ENCODE measurements at places on chromosomes 3 and 15.

- no peak for DNase-seq
Measured at GRCh38 chr15:70087708-70088352, 9.9 kb downstream of the TLE3 start.

- DNase-seq: no peak
Measured at GRCh38 chr3:174408310-174408709, 450.8 kb upstream of the NAALADL2 start.

DNA sequence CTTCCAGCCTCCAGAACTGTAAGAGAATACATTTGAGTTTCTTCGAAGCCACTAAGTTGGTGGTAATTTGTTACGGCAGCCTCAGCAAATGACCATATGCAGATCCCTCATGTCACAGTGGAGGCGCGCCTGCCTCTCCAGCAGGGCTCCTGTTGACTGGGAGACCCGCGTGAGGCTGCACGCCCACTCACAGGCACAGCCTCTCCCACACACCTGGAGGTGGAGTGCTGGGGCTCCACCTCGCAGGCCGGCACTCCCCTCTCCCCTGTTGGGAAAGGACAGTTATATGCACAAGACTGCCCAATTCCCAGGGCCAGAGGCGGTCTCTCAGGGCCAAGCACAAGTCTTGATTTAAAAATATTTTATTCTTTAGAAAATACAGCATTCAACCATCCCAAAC, 2.8 kb upstream of the TLR9 start:
- DNase-seq: no peak

DNA sequence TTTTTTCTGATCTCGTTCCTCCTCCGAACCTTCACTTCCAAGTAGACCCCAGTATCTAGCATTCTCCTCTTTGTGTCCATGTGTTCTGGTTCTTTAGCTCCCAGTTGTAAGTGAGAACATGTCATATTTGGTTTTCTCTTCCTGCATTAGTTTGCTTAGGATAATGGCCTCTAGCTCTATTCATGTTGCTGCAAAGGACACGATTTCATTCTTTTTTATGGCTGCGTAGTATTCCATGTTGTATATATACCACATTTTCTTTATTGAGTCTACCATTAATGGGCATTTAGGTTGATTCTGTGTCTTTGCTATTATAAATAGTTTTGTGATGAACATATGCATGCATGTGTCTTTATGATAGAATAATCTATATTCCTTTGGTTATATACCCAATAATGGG, 30.2 kb upstream of the MME start:
- no peak for DNase-seq

- DNase-seq: no peak
Measured at GRCh38 chr15:48761393-48762158, 49.3 kb downstream of the CEP152 start.

DNA sequence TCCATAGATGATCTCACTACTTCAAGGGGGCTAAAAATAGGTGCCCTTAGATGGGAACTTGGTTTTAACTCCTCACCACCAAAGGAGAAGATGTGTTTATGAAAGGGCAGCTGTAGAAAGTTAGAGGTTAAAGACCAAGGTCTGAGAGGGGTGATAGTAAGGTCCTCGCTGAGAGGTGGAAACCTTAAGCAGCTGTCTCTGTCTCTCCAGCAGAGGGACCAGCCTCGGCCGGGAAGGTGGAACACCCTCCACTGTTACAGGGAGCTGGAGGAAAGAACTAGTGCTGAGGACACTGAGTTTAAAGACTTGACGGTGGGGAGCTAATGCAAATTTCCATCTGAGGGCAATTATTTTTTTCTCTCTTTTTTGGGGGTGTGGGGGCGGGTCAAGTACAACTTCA, 8.9 kb upstream of the RLBP1 start:
- DNase-seq: no peak

DNA sequence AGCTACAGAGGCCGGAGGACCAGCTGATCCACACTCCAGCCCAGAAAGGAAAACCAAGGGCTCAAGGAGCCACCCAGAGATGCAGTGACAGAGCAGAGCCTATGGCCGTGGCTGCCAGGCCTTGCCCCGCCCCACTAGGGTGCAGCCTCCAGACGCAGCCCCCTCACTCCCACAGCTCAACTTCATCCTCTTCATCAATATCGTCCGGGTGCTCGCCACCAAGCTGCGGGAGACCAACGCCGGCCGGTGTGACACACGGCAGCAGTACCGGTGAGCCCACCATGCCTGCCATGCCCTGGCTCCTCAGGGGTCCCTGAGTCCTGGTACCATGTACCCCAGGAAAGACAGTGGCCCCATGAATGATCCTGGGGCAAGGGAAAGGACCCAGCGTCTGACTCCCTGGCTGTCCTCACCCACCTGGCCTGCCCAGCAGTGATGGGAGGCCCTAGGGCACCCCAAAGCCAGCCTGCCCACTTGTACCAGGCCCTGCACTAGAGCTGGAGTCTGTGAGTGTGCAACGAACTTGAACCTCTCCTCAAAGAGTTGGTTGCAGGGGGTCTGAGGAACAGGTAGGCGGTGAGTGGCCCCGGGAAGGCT, 24.2 kb downstream of the PTH1R start:
- DNase-seq: no peak

DNA sequence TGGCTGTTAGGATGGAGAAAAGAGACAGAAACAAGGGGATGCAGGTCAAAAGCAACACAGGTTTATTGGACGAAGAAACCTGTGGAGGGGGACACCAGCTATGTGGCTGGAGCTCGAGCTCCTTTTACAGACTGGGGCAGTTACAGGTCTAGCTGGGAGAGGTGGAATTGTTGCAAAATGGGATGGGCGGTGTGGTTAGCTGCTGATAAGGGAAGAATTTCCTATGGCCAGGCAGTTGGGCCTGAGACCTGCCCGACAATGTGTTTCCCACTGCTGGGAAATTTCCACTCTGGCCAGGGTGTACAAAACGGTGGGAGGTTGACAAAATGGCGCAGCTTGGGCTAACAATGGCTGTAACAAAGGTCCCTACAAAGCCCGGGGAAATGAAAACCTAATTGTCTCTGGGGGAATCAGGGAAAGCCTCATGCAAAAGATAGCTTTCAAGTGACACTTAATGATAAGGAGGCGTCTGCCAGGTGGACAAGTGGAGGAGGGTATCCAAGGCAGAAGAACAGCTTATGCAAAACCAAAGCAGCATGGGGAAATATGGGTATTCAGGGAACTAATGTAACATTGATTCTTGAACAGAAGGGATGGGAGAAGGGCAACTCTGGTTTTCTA, 137.4 kb upstream of the SGO1 start:
- no peak for DNase-seq

- DNase-seq: no peak
Measured at GRCh38 chr3:188360364-188360881, 206.5 kb downstream of the LPP start.

DNA sequence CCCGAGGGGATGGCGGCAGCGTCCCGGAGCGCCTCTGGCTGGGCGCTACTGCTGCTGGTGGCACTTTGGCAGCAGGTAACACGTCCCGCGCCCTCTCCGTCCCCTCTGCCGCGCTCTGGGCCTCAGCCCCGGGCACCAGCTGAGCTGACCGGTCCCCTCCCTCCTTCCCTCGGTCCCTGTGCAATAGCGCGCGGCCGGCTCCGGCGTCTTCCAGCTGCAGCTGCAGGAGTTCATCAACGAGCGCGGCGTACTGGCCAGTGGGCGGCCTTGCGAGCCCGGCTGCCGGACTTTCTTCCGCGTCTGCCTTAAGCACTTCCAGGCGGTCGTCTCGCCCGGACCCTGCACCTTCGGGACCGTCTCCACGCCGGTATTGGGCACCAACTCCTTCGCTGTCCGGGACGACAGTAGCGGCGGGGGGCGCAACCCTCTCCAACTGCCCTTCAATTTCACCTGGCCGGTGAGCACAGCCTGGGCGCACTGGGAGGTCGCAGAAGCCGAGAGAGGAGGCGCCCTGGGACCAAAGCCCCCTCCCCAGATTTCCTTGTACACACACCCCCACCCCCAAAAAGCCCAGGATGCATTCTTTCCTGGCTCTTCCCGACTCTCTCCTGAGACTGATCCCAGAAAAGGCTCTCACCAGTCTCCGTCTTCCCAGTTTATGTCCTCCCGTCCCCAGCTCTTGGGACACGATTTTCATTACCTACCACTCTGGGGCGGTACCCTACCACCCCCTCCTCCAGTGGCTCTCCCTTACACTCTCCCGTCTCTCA, 705 bp downstream of the DLL4 start:
- DNase-seq: no peak

- no peak for DNase-seq
Measured at GRCh38 chr3:40200692-40201316, 108.7 kb upstream of the EIF1B start.

- DNase-seq: no peak
Measured at GRCh38 chr3:36695769-36696137, 68.6 kb downstream of the DCLK3 start.

- no peak for DNase-seq
Measured at GRCh38 chr3:57958642-57959422, 49.4 kb upstream of the FLNB start.

- no peak for DNase-seq
Measured at GRCh38 chr15:99361545-99362185, 110.4 kb downstream of the LRRC28 start.

DNA sequence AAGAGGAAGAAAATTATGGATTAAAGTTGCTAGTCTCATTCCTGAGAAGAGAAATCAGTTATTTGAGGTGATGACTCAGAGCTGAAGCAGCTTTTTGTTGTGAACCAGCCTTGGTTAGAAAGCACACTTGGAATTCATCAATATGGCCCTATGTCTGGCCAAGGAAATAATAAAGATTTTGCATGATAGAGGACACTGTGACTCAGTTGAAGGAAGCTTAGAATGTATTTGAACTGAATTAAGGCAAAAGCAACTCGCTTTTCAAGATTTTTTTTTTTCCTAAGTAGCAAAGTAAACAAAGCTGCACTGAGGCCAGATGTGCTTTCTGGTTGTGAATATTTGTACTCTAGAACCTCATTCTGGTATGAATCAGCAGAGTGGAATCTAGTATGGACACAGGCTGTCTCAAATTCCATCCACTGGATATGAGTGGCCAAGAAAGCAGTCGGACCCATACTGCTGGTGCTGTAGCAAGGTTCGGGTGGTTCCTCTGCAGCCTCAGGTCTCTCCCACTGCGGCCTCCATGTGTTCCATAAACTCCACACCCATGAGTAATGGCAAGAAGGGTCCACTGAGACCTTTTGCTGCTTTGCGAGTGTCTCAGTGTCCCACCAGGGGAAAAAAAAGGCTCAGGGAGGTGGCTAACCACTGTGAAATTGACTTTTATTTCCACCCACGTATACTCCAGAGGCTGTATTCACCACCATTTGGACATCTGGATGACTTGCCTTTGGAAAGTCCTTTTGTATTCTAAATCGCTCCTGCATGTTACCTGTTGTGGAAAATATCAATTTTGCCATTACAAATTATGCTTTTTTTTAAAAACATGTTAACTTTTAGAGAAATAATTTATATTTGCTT, 53.1 kb downstream of the TGFBR2 start:
- DNase-seq: no peak

DNA sequence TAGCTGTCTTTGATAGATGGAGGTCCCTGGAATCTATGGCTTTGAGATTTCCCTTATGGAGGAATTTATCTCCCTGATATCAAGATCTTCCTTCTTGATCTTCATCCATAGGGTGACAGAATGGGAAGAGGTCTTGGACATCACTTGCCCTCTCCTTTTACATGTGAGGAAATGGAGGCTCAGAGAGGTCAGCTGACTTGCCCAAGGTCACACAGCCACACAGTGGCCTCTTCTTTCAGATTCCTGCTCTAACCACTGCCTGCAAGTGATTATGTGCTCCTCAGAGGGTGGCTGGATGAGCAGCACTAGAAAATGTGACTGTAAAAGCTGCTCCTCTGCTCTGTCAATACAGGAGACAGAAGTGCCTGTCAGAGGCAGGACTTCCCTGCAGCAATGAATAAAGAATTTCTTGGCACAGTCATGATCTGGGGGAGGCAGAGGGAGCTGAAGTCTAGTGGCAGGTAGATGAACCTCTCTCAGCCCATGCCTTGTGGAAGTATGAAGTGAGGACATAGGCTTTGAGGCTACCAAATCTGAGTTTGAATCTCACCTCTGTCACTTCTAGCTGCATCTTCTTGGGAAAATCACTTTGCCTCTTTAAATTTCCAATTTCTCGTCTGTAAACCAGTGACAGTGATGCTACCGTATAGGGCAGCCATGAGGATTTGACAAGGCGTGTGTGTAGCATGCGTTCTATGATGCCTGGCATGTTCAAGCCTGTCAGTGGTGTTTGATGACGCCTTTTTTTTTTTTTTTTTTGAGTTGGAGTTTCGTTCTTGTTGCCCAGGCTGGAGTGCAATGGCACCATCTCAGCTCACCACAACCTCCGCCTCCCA, 12.0 kb downstream of the SSUH2 start:
- DNase-seq: no peak

DNA sequence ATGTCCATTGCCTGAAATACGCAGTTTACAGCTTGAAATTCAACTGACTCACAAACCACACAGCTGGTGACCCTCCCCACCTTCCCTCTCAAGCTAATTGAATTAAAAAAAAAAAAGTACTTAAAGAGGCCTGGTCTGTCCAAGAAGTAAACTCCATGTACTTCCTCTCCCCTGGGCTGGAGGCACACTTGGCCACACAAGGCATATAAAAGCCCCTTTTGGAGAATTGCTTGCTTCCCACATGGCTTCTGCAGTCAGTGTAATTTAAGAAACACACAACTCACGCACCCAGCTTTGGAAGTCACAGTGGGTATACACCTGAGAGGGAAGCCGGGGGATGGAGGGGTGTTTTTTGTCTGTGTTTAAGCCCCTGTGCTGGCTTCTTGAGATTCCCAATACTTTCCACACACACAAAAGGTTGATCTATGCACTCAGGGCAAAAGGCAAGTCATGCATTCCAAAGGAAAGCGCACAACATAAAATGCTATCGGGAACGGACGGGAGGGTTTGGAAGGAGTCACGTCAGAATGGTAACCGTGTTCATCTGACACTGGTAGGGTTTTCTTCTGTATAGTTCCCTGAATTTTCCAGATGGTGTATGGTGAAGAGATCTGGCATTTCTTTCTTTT, 106.6 kb upstream of the ALDH1A3 start:
- no peak for DNase-seq

GRCh38 chr3:157354254-157354653, 82.4 kb upstream of the PTX3 start:
- no peak for DNase-seq

GRCh38 chr15:44009038-44009437, 182.2 kb downstream of the WDR76 start:
- no peak for DNase-seq

GRCh38 chr3:63067999-63068645, 192.9 kb upstream of the CADPS start:
- no peak for DNase-seq

DNA sequence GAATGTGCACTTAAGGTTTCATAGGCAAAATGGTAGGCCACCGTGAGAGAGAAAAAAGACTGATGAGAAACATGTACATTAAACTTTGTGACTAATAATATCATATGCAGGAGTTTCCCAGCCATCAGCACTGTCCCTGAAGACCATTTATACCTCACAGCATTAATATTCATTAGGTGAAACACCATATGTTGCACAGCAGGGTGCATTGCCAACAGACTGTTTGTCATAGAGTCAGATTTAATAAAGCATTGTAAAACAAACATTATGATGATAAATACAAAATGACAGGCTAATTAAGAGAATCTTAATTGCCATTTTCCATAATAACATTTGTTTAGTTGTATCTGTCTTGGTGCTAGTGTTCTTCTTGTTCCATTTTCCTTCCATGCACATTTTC, 578.3 kb downstream of the EPHA3 start:
- no peak for DNase-seq

GRCh38 chr3:20051123-20051806, 11.0 kb downstream of the KAT2B start:
- no peak for DNase-seq

- DNase-seq: no peak
Measured at GRCh38 chr3:50623840-50624474, 7.0 kb downstream of the MAPKAPK3 start.

Data from activated CD4-positive, alpha-beta T cell treated with anti-CD3 and anti-CD28 coated beads for 1 hour (primary cell).